ENCODE measurements at places on chromosomes 7 and 10.

- no peak for DNase-seq
Measured at GRCh38 chr10:100304414-100304813, 17.9 kb upstream of the BLOC1S2 start.

GRCh38 chr10:132094581-132095234 lies 29.0 kb downstream of the JAKMIP3 start:
- DNase-seq = no peak

GRCh38 chr7:48144291-48144768 lies 26.9 kb upstream of the ABCA13 start:
- DNase-seq = no peak

GRCh38 chr7:83504330-83504729 lies 144.6 kb downstream of the SEMA3E start:
- peak; percentile 29 for DNase-seq

DNA sequence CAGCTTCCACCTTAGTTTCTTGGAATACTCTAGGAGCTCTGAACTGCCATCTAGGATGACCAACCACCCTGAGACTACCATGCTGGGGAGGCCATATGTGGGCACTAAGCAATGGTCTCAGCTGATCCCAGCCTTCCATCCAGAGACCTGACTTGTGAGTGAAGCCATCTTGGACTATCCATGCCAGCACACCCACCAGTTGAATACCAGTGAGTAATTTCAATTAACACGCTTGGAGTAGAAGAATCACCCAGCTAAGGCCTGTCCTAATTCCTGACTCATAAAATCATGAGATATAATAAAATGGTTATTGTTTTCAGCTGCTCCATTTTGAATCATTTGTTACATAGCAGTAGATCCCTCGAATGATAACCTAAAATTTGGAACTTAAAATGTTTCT lies 5.2 kb upstream of the KIF5B start:
- DNase-seq = no peak

GRCh38 chr10:122113161-122113944 lies 124.4 kb downstream of the TACC2 start:
- no peak for DNase-seq

- no peak for DNase-seq
Measured at GRCh38 chr7:14899030-14899429, 3.5 kb downstream of the DGKB start.

DNA sequence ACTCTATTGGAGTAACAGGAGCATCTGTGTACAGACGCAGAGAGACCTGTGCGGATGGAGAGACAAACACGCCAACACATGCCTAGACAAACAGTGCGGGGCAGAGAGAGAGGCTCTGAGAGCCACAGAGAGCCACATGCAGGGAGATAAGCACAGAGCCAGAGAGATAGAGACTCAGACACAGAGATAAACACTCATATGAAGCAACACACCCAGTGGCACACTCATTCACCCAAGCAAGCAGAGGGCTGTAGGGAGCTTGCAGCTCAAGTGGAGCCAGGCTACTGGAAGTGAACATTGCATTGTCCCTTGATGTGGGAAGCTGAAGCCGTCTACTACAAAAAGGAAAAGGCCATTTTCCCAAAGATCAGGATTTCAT lies 46.6 kb upstream of the PODXL start:
- no peak for DNase-seq

All from NCI-H1436 treated with DMSO at 0.1 percent for 48 hours (cell line).